ENCODE measurements at places on chromosomes 7 and 10.

DNA sequence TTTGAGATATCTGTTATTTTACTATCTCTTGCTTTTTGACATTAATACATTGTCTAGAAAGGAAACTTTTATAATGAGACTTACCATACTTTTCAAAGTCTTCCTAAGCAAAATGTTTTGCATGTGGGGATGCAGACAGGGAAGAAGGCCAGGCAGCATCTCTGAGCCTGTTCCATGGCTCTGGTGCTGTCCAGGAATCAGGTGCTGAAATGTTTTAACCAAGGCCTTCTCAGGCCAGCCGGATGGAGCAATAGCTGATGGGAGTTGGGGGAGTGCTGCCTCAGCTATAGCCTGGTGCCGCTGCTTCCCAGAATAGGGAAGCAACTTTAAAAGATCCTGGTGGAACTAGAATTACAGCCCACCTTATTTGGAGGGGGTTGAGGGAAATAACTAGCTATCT is 38.5 kb downstream of the CRTAC1 start:
- DNase-seq: no peak

DNA sequence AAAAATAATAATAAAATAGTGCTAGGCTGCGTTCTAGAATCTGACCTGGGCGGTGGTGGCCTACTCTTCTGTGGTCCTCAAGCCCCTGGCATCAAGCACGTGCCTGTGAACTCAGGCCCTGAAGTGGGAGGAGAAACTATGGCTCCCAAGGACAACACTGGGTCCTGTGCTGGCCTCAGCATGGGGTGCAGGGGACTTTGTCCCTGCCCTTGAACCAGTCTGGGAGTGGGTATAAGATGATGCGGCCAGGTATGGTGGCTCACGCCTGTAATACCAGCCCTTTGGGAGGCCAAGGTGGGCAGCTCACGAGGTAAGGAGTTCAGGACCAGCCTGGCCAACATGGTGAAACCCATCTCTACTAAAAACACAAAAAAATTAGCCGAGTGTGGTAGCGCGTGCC is 5.5 kb downstream of the ZP3 start:
- DNase-seq: no peak

- DNase-seq: no peak
Observed at GRCh38 chr7:3067606-3068380, 24.1 kb upstream of the CARD11 start.

GRCh38 chr10:110218632-110219031 is 11.2 kb downstream of the MXI1 start:
- DNase-seq: no peak

DNA sequence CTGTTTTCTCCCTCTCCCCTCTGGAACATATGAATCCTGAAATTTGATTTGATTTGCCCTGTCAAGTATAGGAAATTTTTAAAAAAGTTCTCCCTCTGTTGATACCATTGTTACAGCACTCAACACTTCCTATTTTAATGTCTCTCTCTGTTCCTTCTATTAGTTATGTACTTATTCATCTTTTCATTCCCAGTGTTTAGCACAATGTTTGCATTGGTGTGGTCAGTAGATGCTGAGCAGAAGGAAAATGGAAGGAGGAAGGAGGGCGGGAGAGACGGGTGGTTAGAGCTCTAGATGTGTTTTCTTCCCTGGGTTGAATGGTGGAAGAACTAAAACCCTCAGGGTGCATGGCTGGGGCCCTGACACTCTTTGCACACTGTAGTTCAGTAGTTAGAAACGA is 79.5 kb downstream of the WNT2 start:
- DNase-seq: no peak

DNA sequence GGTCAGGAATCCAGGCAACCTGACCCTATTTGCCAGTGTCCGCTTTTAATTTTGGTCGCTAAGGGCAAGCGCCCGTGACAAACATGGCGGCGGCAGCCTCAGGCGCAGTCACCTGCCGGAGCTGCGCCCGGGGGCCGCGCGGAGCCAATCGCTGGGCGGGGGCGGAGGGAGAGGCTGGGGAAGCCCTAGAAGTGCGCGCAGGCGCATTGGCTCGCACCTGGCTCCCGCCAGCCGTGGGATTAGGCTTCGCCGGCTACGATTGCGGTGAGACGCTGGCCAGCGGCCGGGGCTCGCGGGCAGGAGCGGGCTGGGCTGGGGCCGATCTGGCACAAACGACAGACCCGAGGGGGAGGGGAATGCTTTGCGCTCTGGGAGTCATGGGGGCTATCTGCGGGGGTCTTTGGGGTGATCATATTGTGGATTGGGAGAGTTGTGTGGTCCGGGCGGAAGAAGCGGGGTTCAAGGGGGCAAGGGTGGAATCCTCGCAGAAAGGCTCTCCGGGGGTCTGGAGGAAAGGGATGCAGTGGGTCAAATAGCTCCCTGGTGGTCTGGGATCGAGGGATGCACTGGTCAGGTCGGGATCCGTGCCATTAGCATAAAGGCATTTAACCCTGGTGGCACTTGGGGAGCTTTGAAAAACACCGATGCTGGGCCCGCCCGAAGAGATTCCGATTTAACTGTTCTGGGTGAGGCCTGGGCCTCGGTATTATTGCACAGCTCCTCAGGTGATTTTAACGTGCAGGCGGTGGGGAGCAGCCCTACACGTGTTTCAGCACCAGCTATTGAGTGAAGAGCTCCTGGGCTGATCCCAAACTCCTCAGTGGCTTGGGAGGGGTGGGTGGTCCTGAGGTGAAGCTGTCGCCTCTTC is 10.1 kb upstream of the C10orf95 start:
- peak; percentile 95 for DNase-seq

All from activated T-cell treated with anti-CD3 and anti-CD28 coated beads, Interleukin-2, amount 50 U/mL, for 48 hours (primary cell).